Kidney tubule cell (primary cell): ENCODE measurements at places on chromosomes 7 and 10.
A peak's percentile ranks its signal among the peaks of the same experiment; 100 is the strongest.

- no peak for DNase-seq
Measured at GRCh38 chr10:95730233-95730632, 25.7 kb upstream of the ENTPD1 start.

- peak; percentile 99 for DNase-seq
Measured at GRCh38 chr7:36115448-36116321, 37.4 kb upstream of the EEPD1 start.

DNA sequence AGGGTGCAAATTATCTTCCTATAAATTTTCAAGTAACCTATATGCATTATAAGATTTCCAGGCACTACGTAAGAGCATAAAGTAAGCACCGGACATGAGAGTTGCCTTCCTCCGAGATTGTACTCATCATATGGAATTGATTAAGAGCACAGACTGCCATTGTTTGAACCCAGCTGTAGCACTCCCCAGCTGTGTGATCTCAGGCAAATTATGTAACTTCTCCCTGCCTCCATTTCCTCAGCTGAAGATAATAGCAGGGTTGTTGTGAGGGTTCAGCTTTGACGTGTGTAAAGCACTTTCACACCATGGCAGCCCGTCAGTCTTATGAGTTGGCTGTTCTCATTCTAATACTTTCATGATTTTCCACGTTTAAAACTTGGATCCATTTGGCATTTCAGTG lies 122.6 kb downstream of the ITIH5 start:
- DNase-seq = no peak

GRCh38 chr7:28069807-28070206 lies 110.8 kb downstream of the JAZF1 start:
- no peak for DNase-seq

- DNase-seq = no peak
Measured at GRCh38 chr10:31694929-31695837, 233.4 kb downstream of the ARHGAP12 start.

DNA sequence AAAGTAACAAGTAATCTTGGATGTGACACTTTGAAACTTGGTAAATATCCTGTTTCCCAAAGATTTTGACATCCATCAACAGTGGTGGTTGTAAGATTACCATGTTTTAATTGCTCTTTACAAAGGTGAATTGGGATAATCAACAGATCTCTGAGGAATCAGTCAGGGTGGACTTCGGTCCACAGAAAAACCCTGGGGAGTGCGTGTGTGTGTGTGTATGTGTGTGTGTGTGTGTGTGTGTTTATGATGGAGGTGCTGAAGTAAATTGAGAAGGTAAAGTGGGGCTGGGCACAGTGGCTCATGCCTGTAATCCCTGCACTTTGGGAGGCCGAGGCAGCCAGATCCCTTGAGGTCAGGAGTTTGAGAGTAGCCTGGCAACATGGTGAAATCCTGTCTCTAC lies 12.0 kb upstream of the AUTS2 start:
- DNase-seq = no peak

DNA sequence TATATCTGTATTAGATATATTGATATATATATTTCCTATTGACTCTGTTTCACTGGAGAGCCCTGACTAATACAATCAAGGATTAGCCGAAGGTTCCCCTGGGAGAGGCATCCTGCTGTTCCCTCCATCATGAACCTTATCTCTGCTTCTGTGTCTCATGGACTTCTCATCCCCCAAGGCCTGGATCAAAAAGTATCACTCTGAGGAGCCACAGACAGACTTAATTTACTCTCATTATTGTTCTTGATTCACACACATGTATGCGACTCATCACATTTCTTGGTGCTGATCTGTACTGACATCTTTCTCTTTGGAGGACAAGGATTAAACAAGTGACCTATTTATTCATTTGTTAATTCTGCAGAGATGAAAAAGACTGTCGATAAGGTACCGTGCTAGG lies 550.2 kb downstream of the KCNMA1 start:
- peak; percentile 43 for DNase-seq

DNA sequence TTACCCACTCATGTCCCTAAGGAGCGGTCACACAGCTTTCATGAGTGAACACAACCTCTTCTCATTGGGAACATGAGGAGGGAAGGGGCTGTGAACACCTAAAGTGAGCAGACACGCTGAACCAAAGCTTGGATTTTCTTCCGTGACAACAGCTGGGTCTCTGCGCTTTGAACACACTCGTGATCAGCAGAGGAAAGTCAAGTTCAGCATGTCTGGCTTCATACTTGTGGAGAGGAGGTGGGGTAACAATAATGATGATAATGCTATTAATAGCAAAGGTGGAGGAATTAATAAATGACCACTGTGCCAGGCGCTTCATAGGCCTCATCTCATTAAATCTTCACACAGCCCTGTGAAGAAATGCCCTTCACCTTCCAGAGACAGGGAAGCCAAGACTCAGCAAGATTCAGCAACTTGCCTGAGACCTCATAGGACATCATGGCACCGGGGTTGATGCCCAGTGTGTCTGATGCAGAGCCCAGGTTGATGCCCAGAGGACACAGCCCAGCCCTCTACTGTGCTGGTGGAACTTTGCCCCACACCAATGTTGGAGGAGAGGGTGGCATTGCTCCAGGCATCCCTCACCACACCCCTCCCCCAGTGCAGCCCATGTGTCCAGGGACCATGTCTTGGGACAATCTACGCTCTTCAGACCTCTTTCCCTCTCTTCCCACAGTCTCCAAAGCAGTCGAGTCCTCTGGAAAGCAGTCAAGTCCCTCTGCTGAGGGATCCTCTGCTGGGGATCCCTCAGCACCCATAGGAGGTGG lies 40.6 kb downstream of the GSDME start:
- no peak for DNase-seq

DNA sequence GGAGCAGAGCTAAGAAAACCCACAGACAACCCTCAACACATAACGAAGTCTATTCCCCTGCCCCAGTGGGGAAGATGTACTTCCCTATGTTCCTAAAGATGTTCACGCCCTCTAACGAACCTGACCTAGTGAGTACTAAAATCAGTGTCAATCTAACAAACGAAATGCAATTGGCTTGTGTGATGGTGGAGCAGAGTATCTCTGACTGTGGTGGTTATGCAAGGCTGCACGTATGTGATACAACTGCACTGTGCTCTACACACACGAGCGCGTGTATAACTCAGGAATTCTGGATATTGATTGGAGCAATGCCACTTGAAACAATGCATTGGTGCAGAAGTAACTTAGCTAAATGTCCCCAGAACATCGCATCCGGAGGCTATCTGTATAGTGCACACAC lies 1.3 kb downstream of the ANKRD16 start:
- DNase-seq = peak; percentile 50

- DNase-seq = peak; percentile 69
Measured at GRCh38 chr10:63265222-63265617, 132.1 kb downstream of the NRBF2 start.

DNA sequence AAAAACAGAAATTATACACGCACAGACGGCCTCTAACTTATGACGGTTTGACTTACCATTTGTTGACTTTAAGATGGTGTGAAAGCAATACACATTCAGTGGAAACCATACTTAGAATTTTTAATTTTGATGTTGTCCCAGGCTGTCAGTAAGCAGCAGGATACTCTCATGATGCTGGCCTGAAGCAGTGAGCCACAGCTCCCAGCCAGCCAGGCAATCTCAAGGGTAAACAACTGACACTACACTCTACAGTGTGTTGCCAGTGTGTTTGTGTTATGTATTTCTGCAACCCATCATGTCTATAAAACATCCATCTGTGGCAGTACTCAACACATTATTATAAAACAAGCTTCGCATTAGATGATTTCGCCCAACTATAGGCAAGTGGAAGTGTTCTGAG lies 747.5 kb downstream of the NRG3 start:
- DNase-seq = no peak

DNA sequence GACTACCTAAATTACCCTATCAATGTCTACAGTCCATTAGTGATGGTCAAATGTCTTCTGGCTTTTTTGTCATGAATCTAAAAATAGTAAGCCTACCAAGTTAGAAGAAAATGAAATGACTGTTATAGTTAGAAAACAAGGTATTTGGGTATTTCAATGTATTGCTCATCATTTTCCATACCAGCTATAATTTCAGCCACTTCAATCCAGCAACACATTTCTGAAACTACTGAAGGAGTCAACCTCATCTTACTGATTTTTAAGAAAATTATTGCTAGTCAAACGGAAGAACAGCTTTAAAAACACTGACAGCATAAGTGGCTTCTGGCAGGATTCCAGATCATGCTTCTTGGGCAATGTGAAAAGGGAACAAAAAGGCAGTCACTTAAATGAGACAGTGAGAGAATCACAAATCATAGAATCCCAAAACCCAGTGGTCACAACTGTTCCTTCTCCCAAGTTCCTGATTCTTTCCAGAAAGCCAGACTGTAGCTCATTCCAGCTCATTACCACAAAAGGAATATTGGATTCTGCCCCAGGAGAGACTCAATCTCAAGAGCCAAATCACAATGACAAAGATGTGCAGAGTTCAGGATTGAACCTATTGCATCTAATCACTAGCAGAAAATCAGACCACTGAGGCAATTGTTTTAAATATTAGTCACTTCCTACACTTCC lies 61.2 kb upstream of the LRRN3 start:
- peak; percentile 17 for DNase-seq

DNA sequence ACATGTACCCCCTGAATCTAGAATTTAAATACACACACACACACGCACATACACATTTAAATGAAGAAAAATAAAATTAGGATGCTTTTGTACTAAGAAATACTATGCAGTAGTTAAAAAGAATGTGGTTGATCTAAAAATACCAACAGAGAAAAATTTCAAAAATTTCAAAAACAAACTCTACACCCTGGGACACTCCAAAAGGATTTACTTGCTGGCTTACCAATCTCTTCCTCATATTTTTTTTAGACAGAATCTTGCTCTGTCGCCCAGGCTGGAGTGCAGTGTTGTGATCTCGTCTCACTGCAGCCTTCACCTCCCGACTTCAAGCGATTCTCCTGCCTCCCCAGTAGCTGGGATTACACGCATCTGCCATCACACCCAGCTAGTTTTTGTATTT lies 80.9 kb downstream of the HIP1 start:
- no peak for DNase-seq

- DNase-seq = no peak
Measured at GRCh38 chr10:32232378-32232777, 114.6 kb downstream of the EPC1 start.

DNA sequence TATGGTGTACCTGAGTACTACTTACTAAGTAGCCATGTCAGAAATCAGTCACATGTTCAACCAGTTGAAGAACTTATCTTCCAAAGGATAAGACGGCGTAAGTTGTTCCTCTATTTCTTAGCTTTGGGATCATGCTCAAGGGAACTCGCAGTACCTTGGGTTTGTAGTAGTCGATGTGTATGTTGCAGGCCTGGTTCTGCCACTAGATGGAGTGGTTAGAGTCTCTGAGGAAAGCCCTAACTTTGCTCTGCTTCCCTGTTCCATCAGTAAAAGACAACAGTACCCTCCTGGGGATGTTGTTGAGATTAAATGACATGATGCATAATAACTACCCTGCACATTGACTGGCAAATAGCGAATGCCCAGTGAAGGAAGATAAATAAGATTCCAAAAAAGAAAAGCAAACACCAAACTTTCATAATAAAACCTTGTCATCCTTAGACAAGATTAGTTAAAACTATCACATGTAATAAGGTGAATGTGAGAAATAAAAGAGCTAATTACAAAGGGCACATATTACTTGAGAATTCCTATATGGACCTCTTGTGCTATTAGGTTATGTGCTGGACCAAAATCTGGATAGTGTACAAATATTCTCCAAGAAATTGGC lies 165.9 kb downstream of the ABCA13 start:
- peak; percentile 25 for DNase-seq

- DNase-seq = no peak
Measured at GRCh38 chr7:20151708-20152456, 65.3 kb downstream of the MACC1 start.

DNA sequence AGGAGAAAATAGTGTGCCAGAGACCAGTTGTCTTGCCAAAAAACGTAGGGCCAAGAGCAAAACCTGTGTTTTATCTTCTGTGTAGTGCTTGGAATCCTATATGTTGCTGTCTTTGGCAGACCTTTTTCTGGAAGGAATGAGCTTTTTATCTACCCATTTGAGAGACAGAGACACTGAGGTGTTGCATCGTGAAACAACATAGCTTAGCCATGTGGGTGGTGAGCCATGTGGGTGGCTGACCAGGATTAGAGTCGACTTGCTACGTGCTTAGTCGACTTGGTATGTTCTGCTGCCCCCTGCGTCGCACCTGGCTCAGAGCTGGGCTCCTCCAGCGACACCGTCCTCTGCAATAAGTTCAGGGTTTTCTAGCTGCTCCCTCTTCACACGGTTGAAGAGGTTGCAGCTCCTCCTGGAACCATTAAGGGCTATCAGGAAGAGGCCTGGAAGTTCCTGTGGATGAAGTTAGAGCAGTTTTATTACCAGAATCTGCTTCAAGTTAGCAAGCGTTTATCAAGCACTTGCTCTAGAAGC lies 175.8 kb downstream of the SH2D4B start:
- no peak for DNase-seq

DNA sequence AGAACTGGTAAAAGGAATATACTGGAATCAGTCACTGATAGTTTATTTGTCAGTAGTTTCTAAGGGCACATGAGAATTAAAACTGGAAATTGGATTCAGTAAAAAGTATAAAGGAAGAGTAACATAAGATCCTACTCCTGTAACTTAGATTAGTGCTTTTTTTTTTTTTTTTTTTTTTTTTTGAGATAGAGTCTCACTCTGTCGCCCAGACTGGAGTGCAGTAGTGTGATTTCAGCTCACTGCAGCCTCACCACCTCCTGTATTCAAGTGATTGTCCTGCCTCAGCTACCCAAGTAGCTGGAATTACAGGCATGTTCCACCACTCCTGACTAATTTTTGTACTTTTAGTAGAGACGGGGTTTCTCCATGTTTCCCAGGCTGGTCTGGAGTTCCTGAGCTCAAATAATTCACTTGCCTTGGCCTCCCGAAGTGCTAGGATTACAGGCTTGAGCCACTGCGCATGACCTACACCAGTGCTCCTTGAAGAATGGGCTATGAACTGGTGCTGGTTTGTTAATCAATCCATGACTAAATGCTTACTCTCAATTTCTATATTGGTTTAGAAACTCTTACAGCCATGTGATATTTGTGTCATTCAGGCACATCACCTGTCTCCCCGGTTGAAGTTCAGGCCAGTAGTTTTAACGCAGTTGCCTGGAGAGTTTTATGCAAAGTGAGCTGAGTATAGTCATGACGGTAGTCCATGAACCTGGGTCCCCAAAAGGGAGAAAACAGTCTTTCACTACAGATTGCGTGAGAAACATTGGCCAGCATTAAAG lies 65.0 kb downstream of the ZEB1 start:
- no peak for DNase-seq

DNA sequence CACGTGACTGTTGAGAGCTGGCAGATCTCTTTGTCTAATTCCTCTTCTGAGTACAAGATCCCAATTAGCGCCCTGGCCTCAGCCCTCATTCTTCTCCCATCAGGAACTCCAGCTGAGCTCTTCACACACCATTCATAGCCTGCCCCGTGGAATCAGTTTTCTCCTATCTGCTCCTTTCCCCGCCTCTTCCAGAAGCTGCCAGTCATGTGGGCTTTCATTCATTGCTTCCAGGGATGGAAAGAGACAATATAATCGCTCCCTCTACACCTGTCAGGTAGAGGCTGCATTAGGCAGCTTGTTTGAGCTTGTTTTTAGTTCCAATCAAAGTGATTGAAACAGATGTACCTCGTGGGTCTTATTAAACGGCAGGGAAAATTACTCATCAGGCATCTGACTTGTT lies 515.8 kb downstream of the TYW1 start:
- DNase-seq = no peak

GRCh38 chr7:38191791-38192190 lies 13.7 kb downstream of the STARD3NL start:
- DNase-seq = no peak

GRCh38 chr7:123352973-123353372 lies 153.2 kb upstream of the SLC13A1 start:
- peak; percentile 33 for DNase-seq
